ENCODE measurements at places on chromosomes 5 and 9.

GRCh38 chr9:107481035-107481434 lies 8.5 kb downstream of the KLF4 start:
- DNase-seq: peak; percentile 23

DNA sequence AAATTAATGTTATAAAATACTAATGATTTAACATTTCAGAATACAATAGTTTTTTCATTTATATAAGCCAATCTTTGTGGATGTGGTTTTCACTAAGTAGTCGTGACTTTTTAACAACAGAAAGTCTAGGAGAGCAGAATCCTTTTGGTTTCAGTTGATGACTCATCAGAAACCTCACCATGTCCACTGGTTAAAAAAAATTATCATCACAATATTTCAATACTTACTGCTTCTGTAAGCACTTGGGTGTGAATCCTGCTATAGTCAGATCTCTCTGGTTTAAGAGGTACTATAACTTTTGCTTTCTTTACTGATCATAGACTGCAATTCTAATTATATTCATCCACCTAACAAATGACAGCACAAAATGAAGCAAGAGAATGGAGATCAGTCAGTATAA lies 77.2 kb downstream of the MRPS30 start:
- peak; percentile 36 for DNase-seq

DNA sequence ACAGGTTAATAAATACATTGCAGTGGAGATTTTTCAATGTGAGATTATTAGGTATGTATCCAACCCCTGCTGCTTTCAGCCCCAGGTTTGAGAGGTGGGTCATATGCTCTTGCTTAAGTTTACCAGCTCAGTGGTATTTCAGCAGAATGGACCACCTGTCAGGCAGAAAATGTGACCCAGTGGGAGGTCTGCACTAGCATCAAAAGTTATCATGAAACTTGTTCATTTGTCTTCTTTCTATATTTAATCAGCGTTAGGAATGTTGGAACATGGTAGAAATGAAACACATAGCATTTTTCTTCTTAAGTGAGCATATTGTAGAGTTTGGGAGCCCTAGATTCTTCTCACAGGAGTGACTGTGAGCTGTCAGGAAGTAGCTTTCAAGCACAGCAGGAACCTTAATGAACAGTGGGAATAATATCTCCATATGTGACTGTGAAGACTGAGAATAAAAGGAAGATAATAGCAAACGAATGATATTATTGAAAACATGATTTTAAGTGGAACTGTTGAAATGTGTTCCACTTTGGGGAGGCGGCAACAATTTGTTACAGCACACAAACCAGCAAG lies 596.9 kb upstream of the CDH6 start:
- DNase-seq: no peak

DNA sequence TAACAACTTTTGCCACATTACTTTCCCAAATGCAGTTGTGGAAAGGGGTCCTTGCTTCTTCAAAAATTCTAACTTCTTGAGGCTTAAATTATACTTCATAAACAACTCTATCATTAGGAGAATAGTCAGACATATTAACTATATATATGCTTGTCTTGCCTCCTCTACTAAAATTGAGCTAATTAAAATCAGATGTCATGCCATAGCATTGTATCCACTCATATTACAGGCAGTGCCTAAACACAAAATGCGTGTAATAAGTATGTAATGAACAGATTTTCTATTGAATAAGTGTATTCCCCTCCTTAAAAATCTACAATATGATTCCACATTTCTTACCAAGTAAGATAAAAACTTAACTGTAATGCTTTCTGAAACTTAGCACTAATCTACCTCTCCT lies 204.5 kb downstream of the PLK2 start:
- no peak for DNase-seq

- no peak for DNase-seq
These were observed 29.0 kb upstream of the PSAT1 start for GRCh38 chr9:78267889-78268288.

GRCh38 chr9:99253134-99253533 lies 31.1 kb downstream of the SEC61B start:
- no peak for DNase-seq

- DNase-seq: peak; percentile 53
These were observed 1.0 kb upstream of the DAB2IP start for GRCh38 chr9:121650217-121651007.

DNA sequence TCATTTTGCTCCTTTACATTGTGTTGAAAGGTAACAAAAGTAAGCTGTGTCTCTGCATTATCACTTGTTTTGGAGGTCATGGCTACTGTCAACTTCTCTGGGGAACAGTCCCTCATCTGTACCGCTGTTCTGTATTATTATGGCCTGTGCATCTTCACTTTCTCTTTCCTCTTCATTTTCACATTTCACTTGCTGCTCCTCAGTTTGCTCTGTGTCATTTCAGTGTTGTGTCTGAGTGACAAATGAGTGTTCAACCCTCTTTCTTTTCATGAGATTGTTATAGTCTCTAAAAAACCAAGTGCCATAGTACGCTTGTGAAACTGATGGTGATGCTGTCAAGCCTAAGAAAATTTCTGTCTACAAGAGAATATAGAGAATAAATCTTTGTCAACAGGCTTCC lies 122.0 kb upstream of the FER start:
- DNase-seq: no peak

- no peak for DNase-seq
These were observed 64.0 kb downstream of the SFXN1 start for GRCh38 chr5:175542232-175542965.

DNA sequence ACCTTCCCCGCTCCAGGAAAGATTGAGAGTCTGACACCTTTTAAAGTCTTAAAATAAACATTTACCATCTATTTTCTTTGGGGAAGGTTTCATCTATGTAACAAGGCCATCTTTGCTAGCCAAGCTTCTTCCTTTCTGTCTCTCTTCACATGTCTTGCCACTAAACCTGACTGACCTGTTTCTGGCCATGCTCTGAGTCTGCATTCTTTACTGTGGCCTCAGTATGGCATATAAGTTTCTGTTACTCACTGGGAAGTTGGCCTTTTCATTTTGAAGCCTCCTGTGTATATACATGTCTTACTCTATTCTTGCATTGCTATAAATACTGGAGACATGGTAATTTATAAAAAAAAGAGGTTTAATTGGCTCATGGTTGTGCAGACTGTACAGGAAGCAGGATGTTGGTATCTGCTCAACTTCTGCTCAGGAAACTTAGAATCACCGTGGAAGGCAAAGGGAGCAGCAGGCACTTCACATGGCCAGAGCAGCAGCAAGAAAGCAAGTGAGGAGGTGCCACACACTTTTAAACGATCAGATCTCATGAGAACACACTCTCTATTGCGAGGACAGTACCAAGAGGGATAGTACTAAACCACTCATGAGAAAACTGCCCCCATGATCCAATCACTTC lies 48.1 kb downstream of the KCNV2 start:
- no peak for DNase-seq

Data from urothelium cell line (cell line).